ENCODE measurements at places on chromosomes 4 and X.

GRCh38 chr4:124708517-124709300 is 3.8 kb downstream of the ANKRD50 start:
- peak overlapping the region; percentile 83 for H3K4me3 ChIP-seq
- peaks cover 3% of the 10 kb centered on the region for H3K36me3 ChIP-seq
- no peaks in the 10 kb centered on the region for H3K27me3 ChIP-seq
- no peak for DNase-seq
- peaks cover 22% of the 10 kb centered on the region for H3K4me1 ChIP-seq

GRCh38 chr4:55973650-55974049 is 24.9 kb downstream of the CEP135 start:
- H3K27ac ChIP-seq: no peak overlapping the region
- no peaks in the 10 kb centered on the region for H3K36me3 ChIP-seq
- H3K4me3 ChIP-seq: no peak overlapping the region
- DNase-seq: no peak

GRCh38 chrX:42797651-42798269 is 19.8 kb upstream of the PPP1R2C start:
- no peak overlapping the region for H3K4me3 ChIP-seq
- no peaks in the 10 kb centered on the region for H3K27me3 ChIP-seq
- no peaks in the 10 kb centered on the region for H3K36me3 ChIP-seq
- DNase-seq: no peak
- H3K4me1 ChIP-seq: no peaks in the 10 kb centered on the region
- no peak overlapping the region for H3K27ac ChIP-seq

DNA sequence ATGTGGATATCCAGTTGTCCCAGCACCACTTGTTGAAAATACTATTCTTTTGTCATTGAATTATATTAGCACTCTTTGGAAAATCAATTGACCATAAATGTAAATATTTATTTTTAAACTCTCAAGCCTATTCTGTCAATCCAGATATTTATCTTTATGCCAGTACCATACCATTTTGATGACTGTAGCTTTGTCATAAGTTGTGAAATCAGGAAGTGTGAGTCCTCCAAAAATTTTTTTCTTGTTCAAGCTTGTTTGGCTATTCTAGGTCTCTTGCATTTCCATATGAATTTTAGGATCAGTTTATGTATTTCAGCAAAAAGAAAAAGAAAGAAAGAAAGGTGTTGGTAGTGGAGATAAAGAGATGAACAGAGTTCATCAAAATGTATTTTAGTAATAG is 8.2 kb upstream of the SMPX start:
- H3K36me3 ChIP-seq: no peaks in the 10 kb centered on the region
- no peak for DNase-seq
- no peak overlapping the region for H3K4me3 ChIP-seq
- H3K4me1 ChIP-seq: no peaks in the 10 kb centered on the region
- H3K27me3 ChIP-seq: no peaks in the 10 kb centered on the region

DNA sequence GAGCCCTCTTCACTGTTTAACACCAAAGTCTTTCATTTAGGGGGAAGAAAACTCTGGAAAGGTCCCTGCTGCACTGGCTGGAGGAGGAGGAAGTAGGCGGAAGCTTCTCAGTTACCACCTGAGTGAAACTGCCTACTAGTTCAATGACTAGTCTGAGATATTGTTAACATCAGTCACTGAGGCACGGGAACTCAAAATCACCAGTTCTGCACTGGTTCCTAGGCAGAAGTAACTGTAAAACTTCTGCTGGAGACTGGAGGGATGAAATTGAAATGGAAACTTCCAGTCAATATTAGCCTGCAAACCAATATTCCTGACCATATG is 178.3 kb downstream of the SNCA start:
- no peak overlapping the region for H3K4me3 ChIP-seq
- H3K4me1 ChIP-seq: no peaks in the 10 kb centered on the region
- no peaks in the 10 kb centered on the region for H3K36me3 ChIP-seq
- H3K27ac ChIP-seq: no peak overlapping the region
- no peaks in the 10 kb centered on the region for H3K27me3 ChIP-seq

- no peaks in the 10 kb centered on the region for H3K4me1 ChIP-seq
- H3K36me3 ChIP-seq: no peaks in the 10 kb centered on the region
- no peaks in the 10 kb centered on the region for H3K27me3 ChIP-seq
- DNase-seq: no peak
- H3K4me3 ChIP-seq: no peak overlapping the region
- no peak overlapping the region for H3K27ac ChIP-seq
Measured at GRCh38 chr4:62130637-62131036, 930.5 kb downstream of the ADGRL3 start.

GRCh38 chr4:98932539-98932938 is 3.6 kb upstream of the EIF4E start:
- H3K4me1 ChIP-seq: peaks cover 9% of the 10 kb centered on the region
- no peaks in the 10 kb centered on the region for H3K36me3 ChIP-seq
- H3K27me3 ChIP-seq: no peaks in the 10 kb centered on the region
- H3K27ac ChIP-seq: peak overlapping the region; percentile 48

All from psoas muscle (tissue), 8 donors.